Posterior cingulate gyrus (tissue), 11 donors: ENCODE measurements at places on chromosomes 4 and X.

DNA sequence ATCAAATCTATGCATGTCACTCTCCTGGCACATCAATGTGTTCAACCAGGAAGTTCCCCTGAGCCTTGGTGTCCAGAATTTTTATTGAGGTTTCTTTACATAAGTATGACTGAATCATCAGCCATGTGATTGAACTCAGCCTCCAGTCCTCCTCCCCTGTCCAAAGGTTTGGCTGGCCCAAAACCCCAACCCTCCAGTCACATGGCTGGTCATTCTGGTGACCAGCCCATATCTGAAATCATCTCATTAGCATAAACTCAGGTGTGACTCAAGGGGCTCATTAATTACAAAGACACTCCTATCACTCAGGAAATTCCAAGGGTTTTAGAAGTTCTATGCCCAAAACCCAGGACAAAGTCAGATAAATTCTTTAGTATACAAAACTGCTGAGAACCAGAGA, 20.6 kb upstream of the SUPT20HL2 start:
- DNase-seq: no peak

DNA sequence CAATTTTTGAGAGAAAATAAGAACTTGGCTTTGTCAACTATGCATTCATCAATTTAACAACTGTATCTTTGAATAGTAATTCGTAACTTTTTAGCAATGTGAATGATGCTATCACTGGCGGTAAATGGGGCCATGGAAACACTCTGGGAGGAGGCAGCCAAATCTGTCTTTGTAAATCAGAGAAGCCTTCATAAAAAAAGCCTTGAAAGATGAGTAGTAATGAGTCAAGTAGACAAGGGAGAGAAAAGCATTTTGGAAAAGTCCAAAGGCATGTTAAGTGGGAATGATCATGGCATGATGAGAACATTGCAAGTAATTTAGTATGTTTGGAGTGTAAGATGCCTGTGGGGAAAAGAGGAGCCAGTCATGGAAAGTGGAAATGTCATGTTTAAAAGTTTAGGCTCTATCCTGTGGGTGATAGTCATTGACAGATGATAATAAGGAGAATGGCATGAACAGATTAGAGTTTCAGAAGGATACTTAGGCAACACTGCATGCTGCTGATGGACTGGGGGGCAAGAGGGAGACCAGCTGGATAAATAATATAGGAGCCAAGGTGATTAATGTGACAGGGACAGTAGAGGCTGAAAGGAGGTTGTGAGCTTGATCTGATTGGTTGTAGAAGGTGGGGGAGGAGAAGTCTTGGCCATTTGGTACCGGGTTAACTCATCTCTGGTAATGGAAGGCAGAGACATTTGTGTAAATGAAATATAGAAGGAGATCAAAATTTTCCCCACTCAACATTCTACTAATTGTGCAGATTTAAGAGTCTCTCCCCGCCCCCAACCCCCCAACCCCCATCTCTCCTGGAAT, 16.3 kb downstream of the SPRY1 start:
- DNase-seq: no peak

- no peak for DNase-seq
Measured at GRCh38 chr4:48175328-48175727, 41.3 kb upstream of the TXK start.

- DNase-seq: no peak
Measured at GRCh38 chr4:99927566-99927965, 18.9 kb downstream of the DNAJB14 start.

GRCh38 chrX:68719904-68720614, 72.6 kb downstream of the STARD8 start:
- no peak for DNase-seq

DNA sequence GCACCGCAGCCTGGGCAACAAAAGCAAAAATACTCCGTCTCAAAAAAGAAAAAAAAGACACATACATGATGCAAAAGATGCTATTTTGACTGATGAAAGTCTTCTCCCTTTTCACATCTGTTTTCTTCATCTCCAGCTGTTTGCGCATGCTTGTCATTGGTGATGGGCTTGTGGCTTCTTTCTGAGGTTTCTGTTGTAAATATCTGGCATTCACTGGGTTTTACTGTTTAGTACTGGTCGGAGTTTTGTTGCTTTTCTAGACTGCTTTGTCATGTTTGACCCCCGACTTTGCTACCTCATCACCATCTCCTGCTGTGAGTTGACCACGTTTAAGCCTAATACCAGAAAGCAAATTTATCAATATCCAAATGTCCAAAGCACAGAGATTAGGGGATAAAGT, 34.4 kb downstream of the PTCHD1 start:
- no peak for DNase-seq

GRCh38 chr4:119697887-119698393, 69.3 kb upstream of the PDE5A start:
- DNase-seq: no peak

- no peak for DNase-seq
Measured at GRCh38 chr4:140611854-140612253, 43.1 kb upstream of the UCP1 start.

DNA sequence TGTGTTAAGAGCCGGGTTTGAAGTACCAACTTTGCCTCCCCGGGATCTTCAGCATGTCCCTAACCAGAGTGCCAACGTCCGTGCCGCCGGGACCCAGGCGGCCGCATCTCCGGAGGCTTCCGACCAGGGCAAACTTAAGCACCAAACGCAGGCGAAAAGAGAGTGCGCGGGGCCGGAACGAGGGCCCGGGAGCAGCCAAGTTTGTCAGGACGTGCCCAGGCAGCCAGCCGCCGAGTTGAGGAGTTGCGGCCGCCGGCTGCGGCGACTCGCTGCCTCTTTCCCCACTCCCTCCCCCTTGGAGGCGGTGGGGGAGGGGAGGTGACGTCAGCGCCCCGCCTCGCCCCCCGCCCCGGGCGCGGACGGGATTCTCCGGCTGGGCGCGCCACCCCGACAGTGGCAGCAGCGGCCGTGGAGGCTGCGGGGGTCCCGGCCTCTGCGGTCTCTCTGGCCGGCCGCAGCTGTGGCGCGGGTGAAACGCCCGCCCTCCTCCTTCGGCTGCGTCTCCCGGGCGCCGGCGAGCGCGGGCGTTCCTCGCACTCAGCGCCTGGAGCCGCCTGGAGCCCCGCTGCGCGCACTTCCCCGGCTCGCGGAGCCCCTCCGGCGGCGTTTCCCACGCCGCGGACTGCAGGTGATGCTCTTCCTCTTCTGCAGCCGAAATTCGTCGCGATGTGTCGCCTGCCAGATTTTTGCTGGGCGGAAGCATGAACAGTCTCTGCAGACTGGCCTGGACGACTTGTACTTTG, 2.9 kb upstream of the FAT1 start:
- DNase-seq: peak; percentile 89
